ENCODE measurements at places on chromosomes 3 and 15.

DNA sequence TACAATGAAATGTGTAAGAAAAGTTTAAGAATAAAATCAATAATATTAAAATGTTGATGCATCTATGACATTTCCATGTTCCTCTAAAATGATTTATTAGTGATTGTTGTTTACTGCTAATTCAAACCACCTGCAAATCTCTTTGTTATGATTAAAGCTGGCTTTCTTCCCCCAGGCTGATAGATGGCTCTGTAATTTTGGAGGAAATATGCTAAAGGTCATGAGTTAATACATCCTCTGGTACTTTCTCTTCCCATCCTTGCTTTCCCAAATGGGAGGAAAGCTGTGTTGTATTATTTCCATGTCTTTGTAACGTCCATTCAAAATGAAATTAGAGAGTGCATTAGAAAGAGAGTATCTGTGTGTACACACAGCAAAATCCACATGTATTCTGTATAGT, 139.5 kb upstream of the TMCO5A start:
- no peak for DNase-seq

DNA sequence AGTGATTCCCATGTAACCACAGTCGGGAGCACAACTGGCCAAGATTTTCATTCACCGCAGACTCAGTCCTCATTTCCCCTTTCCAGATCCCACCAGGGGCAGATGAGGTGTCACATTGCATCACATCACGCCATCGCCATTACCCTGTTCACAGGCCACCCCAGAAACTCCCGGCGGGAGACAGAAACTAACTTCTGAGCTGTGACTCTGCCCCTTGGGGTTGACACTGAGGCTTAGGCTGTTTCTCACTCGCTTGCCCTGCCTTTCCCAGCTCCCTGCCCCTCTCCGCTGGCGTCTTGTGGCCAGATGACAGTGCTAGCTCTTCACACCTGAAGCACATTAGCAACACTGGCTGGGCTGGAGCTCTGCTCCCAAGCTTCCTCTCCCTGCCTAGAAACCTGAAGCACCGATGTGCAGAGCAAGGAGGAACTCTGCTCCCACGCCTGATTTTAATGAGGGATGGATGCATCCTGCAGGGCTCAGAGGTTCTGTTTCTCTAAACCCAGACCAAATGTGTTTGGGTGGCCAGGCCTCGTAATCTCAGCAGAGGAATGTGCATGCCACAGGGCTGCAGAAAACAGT, 88.8 kb upstream of the CTDSPL start:
- DNase-seq: no peak

DNA sequence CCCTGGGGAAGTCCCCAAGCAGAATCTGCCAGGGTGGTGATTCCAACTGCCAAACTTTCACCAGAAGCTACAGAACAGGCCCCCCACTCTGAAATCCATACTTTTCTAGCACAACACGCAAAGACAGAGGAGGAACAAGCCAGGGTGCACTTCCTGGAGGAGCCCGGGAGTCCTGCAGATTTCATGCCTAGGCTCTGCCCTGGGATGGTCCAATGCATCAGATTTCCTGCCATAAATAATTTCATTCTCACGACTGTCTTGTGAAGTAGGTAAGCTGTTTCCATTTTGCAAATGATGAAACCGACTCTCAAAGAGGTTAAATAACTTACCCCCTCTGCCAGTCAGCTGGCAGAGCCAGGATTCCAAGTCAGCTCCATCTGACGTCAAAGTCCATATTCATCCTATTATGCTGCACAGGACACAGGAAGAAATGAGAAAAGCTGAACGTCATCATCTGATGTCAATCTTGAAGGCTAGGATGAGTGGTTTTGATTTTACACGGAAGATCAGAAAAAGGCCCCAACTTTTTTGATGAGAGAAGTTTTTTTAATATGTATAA, 134.8 kb upstream of the IGF1R start:
- no peak for DNase-seq

GRCh38 chr3:126415661-126416591, 21.2 kb downstream of the CFAP100 start:
- no peak for DNase-seq

DNA sequence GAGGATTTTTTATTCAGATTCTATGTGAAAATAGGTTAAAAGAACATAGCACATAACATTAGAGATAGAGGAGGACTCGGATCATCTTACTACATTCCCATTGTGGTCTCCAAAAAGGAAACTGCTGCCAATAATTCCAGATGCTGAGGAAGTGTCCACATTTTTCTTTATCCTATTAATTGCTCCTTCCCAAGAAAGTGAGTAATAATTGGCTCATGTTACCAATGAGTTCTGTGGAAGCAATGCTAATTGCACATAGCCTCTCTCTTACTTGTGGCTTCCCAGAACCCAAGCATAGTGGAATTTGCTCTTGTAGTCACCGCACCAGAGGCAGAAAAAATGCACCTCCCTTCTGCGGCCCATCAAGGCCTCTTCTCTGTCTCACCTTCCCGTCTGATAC, 208.4 kb downstream of the PLOD2 start:
- no peak for DNase-seq

DNA sequence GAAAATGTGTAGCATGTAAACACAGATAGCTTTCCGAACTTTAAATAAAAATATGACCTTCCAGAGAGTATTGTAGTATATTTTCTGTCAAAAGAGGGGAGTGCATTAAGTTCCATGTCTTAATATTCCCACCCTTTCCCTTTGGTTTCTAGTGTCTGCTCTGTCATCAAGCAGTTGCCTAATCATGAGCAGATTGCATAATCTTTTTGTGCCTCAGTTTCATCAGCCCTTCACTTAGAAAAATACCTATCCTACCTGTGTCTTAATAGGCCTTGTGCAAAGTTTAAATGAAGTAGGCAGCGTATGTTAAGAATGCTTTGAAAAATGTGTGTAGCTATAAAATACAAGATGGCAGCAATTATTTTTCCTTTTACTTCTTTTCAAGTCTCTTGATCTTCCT, 52.8 kb downstream of the CALML4 start:
- DNase-seq: no peak

- no peak for DNase-seq
Measured at GRCh38 chr3:45143673-45144671, 2.2 kb downstream of the CDCP1 start.

DNA sequence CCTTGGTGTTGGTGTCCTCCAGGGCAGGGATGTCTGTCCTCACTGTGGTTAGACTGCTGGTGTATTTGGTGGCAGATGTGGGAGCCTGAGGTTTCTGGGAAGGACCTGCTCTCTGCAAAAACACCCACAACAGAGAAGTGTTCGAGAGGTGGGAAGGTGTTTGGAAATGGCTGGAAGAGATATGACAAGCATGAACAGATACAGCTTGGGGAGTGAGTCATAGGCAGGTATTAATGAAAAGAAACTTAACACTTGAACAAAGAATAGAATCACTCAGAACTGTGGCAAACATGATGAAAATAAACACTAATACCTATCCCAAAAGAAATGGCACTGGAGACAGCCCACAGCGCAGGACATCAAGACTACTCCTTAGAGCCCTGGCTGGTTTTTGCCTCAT, 192.4 kb upstream of the RORA start:
- DNase-seq: no peak

DNA sequence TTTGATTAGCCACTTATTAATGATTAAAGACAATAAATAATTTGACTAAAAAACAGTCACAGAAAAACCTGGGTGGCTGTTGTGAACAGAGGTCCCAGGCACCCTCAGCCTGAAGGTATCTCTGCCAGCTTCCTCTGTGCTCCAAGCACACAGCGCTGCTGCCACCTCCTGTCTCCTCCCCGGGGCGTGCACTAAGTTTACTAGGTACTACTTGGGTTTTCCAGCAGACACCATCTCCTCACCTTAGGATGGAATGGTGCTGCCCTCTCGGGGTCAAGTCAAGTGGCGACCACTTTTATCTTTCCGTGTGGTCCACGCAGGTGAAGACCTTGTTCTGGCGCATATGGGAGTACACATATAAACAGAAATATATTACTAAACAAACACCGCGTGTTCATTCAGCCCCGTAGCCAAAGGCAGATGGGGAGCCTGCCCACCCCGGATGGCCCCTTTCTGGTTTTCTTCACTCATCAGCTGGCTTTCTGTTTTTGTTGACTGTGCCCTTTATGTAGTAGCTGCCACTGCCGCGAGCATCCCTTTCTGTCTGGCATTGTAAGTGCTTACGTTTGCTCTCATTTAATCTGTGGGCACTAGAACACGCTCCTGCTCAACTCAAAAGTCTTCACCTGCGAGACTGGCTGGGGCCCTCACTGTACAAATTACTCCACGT, 128.0 kb downstream of the LRIG1 start:
- DNase-seq: peak; percentile 22

DNA sequence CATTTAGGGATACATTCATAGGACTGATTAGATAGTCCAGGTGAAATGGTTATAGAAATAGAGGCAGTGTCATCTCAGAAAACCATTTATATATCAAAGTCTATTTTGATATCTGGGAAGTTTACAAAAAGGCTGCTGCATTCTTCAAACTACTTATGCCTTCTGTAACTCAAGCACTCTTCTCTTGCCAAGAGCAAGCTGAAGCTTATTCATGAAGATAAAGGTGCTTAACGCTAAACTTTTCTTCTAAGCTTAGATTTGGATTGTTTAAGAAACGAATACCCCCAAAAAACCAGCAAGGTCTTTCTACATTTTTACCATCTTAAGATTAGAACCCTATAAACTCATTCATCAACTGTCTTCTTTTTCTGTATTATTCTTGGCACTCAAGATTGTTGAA, 23.3 kb upstream of the USF3 start:
- no peak for DNase-seq

DNA sequence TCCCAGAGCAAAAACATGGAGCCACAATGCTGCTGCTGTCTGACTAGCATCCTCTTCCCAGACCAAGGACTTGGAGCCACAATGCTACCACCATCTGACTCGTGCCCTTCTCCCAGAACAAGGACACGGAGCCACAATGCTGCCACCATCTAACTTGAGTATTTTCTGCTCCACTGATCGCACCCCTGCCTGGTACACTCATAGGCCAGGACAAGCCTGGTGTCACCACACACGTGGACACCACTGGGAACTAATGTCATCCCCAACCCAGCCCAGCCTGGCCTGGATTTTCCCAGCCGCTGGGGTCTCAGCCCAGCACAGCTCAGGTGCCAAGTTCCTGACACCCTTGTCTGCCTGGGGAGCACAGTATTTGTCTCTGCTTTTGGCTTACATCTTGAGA, 52.7 kb upstream of the GRIP2 start:
- no peak for DNase-seq

GRCh38 chr3:171792531-171792930, 17.8 kb downstream of the PLD1 start:
- no peak for DNase-seq

- DNase-seq: no peak
Measured at GRCh38 chr15:85276921-85277320, 103.5 kb upstream of the AKAP13 start.

DNA sequence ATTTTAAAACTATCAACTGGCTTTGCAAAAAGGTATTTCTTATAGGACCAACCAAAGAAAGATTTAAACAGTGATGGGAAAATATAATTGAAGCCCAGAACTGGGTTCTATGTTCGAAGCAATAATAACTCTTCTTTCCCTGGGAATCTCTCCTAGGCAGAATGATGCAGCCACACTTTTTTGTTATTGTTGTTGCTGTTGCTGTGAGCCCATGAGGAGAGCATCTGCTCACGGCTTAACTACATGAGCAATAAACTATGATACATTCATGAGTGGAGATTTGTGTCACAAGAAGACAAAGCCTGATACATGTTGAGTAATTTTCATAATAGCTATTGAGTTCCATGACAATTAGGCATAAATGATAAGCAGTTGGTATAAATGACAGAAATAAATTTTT, 80.5 kb downstream of the CRTC3 start:
- no peak for DNase-seq

GRCh38 chr3:130711565-130712324, 34.9 kb downstream of the PIK3R4 start:
- DNase-seq: no peak

GRCh38 chr3:8200996-8201395, 300.6 kb upstream of the LMCD1 start:
- DNase-seq: no peak

GRCh38 chr15:78208887-78209645, 25.3 kb downstream of the ACSBG1 start:
- DNase-seq: no peak

DNA sequence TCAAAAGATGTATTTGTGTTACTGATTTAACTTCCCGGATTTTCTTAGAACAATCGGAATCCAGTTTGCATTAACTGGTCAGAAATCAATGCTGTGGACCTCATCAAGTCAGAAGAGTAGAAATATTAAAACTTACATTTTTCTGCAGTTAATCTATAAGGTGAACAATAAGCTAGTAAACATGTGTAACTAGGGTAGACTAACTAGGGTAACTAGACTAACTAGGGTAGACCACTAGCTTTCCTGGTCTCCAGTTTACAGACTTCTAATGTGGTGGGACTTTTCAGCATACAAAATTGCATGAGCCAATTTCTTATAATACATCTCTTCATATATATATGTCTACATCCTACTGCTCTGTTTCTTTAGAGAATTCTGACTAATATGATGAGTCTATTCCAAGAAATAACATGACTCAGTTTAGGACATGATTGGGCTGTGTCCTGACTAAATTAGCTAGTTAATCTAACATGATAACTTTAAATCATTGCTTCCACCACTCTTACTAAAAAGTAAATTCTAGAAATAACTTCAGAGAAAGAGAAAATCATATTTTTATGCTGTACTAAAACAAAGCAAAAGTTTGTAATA, 5.3 kb downstream of the PLSCR2 start:
- DNase-seq: no peak

- no peak for DNase-seq
Measured at GRCh38 chr15:69562116-69562515, 109.5 kb downstream of the RPLP1 start.

DNA sequence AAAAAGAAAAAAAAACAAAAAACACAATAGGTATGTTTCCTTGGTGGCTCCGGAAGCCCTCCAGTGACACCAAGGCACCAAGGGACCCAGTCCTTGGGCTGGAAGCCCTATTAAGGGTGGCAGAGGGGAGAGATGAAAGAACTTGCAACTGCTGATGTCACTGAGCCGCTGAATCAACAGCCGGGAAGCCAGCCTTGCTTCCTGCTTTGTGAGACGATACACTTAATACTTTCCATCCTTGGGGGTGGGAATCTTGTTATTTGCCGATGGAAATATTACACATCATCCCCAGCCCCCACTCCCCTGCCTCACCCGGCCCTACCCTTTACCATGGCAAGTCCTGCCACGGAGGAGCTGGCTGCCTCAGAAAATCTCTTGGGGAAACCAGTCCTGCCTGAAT, 5.6 kb upstream of the ISLR2 start:
- DNase-seq: no peak

- DNase-seq: no peak
Measured at GRCh38 chr3:57544181-57545125, at the start of gene DNAH12. TSS of gene DNAH12 (minus strand) at chr3:57544344. CDS start at chr3:57542870, 1,474 bp downstream.

DNA sequence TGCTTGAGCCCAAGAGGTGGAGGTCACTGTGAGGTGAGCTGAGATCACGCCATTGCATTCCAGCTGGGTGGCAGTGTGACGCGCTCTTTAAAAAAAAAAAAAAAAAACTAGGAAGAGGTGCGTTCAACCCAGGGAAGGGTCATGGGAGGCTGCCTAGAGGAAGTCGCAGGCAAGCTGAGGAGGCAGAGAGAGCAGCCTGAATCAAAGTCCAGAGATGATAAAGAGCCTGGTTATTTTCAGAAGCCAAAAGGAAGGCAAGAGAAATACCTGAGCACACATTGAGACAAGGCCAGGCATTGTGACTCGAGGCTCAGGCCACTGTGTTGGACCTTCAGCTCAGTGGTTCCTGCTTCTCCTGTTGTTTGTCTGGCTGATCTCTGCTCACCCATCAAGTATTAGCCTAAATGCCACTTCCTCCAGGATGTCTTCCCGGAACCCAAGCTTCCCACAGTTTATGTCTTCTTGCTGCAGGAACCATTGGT, 16.1 kb upstream of the GCNT3 start:
- DNase-seq: no peak

GRCh38 chr3:9087831-9088413, 124.7 kb upstream of the RAD18 start:
- DNase-seq: no peak

All from activated CD8-positive, alpha-beta memory T cell treated with anti-CD3 and anti-CD28 coated beads for 1 hour (primary cell).